Frontal cortex (tissue), 4 donors: ENCODE measurements at places on chromosomes 11 and 22.

- DNase-seq, result no peak
Observed at GRCh38 chr11:35288817-35289541, 130.4 kb downstream of the SLC1A2 start.

- no peak for DNase-seq
Observed at GRCh38 chr11:12801976-12802375, 127.8 kb downstream of the TEAD1 start.

DNA sequence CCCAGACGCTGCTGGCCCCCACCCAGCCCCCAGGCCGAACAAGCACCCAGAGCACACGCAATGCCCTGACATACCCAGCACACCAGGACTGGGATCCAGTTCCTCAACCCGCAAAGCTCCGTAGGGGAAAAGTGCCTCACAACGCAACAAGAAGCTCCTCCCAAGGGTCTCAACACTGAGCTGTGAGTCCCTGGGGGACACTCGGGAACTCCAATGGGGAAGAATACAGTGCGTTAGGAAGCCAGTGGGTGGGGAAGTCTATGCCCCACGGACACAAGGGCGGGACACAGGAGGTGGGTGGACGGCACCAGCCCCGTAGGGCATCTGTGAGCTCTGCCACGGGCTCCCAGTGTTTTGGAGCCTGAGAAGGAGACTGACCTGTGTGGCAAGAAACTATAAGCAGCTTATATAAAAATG is 1.6 kb downstream of the DEAF1 start:
- no peak for DNase-seq

GRCh38 chr11:36349351-36350136 is 53.5 kb downstream of the PRR5L start:
- DNase-seq, result no peak

- no peak for DNase-seq
Observed at GRCh38 chr22:30648825-30649224, 13.2 kb downstream of the SLC35E4 start.

DNA sequence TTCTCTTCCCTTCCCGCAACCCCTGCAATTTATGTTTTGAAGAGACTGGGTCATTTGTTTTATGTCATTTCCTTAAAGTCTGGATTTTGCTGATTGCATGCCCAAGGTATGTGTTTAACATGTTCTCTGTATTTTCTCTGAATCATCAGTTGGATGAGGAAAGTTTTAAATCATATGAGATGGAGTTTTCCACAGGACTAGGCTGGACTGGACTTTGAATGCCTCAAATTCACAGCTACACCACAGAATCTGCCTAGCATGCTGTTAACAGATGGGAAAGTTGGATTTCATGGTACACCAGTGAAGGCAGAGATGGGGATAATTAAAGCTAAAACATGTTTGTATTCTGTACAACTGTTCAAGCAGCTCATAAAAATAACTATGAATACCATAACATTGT is 62.6 kb downstream of the CWC15 start:
- DNase-seq, result no peak

- no peak for DNase-seq
Observed at GRCh38 chr11:75275581-75275980, 35.0 kb downstream of the TPBGL start.

DNA sequence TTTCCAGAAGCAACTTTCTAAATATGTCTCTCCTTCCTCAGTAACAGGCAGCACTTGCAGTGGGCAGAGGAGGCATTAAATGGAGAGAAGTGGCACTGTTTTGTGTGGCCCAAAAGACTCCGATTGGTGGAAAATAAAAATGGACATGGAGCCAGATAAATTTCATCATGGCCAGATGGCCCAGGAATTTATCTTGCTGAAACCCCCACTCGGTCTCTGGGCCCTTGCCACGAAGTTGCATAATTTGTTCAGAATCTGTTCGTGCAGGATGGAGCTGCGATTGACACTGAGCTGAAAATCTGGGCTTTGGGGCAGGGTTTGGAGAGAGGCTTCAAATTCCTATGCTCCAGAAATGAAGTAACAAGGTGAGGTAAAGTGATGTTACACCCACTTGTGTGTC is 65.5 kb downstream of the C11orf91 start:
- DNase-seq, result no peak
